Activated CD4-positive, alpha-beta memory T cell treated with anti-CD3 and anti-CD28 coated beads, Interleukin-2, amount 10 ng/mL, durations not matched to agents 7 days and 5 days (primary cell): ENCODE measurements at places on chromosomes 3 and 15.
A peak's percentile ranks its signal among the peaks of the same experiment; 100 is the strongest.

DNA sequence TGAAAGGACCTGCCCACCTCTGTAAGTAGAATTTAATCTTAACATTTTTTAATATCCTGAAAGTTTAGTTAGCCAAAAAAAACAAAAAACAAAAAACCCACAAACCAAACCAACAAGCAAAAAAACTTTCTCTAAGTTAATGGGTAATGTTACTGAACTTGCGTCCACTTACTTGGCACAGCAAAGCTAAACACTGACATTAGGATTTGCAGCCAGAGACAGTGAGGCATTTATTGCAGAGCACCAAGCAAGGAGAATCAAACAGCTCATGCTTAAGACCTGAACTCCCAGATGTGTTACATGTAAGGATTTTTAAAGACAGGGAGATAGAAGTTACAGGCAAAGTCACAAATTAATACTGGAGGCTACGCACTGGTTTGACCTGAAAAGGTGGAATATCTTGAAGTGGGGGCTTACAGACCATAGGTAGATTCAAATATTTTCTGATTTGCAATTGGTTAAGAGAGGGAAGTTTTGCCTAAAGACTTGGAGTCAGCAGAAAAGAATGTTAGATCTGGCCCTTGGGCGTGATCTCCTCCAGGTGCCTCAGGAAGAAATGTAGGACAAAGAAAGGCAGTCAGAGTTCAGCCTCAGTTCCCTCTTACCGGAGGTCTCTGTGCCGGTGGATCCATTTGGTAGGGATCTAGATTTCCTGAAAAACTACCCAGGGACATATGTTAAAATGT is 205.0 kb downstream of the ADAMTSL3 start:
- DNase-seq, result no peak

DNA sequence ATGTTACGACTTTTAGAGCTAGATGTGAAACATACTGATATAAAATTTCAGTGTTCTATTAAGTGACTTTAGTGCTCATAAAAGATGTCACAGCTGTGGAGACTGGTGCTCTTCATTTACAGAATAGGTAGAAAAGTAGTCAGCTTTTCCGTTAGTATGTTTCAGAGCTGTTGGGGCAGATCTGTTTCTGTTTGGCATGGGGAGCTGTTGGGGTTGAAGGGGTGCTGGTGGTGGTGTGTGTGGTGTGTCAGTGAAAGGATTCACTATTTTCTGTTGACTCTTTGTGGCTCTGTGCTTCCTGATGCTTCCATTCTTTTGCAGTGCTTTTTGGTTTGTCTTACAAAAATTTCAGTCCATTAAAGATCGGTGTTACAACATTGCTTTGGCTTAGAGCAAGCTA is 3.2 kb downstream of the UBE2E2 start:
- DNase-seq, result no peak

DNA sequence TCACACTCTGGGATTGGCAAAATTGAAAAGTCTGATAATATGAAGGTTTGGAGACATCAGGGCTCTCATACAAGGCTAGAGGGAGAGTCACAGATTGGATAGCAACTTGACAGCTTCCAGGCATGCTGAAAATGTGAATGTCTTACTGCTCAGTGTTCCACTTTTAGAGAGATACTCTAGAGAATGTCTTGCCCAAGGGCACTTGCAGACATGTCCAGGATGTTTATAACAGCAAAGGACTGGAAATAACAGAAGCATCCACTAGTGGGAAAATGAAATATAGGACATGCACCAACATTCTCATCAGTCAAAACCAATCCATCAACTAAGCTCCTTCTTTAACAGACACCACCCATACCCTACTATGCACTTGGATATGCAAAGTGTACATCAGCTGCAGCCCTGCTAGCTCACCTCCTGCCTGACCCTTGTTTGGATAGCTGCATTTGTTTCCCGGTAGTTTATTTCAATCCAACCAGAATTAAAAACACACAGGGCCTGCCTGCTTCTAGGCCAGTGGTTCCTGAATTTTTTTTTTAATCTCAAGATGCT is 101.6 kb upstream of the ARHGEF3 start:
- no peak for DNase-seq

DNA sequence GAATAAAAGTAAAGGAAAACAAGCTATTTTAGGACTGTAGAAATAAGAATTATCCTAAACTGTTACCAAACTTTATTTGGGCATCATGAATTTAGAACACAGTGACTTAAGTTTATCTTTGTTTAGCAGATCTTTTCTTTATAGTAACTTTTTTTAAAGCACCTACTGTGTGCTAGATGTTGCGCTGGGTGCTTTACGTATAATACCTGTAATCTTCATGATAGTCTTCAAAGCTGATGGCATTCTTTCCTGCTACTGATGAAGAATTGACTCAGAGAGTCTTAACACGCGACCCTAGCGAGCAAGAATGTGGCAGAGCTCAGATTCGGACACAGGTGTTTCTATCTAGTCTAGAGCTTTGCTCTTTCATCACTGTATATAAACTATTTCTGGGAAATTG is 53.9 kb downstream of the CHD2 start:
- DNase-seq, result no peak

GRCh38 chr15:101180620-101181307 is 71.1 kb downstream of the CHSY1 start:
- no peak for DNase-seq

DNA sequence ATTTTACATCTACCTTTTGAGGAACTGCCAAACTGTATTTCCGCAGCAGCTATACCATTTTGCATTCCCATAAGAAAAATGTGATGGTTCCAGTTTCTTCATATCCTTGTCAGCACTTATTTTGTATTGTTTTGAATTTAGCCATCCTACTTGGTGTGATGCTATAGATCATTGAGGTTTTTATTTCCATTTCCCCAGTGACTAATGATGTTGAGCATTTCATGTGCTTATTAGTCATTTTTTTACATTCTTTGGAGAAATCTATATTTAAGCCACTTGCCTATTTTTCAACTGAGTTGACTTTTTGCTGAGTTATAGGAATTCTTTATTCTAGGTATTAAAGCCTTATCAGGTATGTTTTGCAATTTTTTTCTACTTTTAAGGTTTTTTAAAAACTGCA is 347.6 kb upstream of the RARB start:
- DNase-seq, result no peak

GRCh38 chr3:67648701-67649100 is 5.7 kb downstream of the SUCLG2 start:
- DNase-seq, result no peak

DNA sequence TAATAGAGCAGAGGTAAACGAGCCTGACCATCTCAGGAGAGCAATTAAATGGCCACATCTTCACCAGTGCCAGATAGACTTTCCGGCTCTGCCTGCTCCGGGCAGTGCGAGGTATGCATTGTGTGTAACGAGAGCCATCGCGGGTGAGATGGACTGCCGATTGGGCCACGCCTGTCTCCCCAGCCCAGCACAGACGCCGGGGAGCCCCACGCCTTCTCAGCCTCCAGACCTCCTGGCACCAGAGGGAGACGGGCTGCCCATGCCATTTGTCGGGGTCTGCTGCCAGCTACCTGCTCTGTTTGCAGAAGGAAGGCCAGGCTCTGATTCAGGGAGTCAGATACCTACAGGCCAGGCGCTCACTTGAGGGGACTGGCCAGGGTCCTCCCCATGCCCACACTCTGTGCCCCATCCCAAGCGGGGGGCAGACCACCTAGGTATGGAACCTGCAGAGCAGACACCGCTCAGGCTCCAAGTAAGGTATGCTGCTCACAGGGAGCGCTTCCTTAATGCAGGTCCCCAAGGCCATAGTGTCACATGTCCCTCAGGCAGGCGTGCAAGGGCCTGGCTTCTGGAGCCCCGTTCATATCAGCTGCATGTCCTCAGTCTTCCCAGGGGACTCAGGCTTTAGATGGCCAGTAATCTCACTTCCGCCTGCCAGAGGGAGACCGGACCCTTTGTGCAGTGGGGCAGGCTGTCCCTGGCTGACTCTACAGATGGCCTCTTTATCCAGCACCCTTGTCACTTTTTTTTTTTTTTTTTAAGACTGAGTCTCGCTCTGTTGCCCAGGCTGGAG is 62.2 kb downstream of the DNAJB8 start:
- DNase-seq, result no peak

- no peak for DNase-seq
These were observed 598.3 kb downstream of the SI start for GRCh38 chr3:164479978-164480377.

DNA sequence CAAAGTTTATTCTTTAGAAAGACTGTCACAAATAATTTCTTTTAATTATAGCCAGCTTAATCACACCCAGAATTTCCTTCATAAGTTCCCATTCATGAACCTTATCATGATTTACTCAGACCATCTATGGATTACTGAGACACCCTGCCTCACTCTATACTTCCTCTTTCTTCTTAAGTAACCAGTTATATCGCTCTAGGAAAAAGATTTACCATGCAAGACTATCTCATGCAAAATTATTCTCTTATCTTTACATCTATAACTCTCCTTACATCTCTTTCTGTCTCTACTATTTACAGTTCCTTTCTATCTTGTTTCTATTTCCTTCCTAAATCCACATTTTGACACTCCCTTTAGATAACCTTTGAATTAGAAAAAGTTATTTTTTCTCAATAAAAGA is 316.8 kb downstream of the POLQ start:
- DNase-seq, result no peak

DNA sequence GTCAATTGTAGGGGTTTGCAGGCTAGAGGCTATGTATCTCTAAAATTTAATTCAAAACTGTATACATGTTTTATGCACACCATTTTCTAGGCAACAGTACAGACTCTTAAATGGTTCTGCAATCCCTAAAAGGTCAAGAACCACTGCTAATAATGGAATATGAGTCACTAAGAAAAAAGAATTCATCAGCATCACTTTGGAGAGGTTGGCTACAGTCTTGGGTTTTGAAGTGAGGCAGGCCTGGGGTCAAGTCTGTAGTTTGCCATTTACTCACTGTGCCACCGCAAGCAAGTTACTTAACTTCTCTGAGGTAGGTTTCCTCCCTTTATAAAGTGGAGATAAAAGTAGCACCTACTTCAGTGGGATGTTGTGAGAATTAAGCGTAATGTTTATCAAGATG is 33.7 kb downstream of the THRB start:
- no peak for DNase-seq

GRCh38 chr3:185928496-185928895 is 9.3 kb downstream of the TRA2B start:
- no peak for DNase-seq

- peak; percentile 64 for DNase-seq
These were observed at the start of gene IL17RD for GRCh38 chr3:57164657-57165573. TSS of gene IL17RD (minus strand) at chr3:57165353. CDS start at chr3:57165286, 67 bp downstream.

GRCh38 chr3:184745526-184745925 is 33.7 kb upstream of the MAGEF1 start:
- no peak for DNase-seq

GRCh38 chr3:68483601-68484000 is 448.7 kb downstream of the TAFA4 start:
- DNase-seq, result no peak
